ENCODE measurements at places on chromosomes 4 and X. TPM values are rescaled to one million over a fixed set of nuclear protein-coding genes. Genes with fewer than 3 reads are reported as not detected.

DNA sequence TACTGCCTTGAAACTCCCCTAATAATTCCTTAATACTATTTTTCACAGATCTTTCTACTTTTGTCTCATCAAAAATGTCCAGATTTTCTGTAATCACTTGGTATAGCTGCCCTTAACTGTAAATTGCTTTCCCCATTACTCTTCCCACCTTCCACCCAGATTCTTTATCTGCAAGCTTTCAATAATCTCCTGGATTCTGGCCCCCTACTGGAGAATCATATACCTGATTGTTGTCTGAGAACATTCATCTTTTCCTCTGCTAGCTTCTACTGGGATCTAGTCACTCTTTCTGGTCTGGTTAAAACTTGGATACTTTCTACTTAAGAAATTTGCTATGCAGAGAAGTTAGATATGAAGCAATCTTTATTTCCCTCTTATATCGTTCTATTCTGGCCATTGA, 552.6 kb downstream of the PCDH19 start:
- no peaks in the 10 kb centered on the region for H3K36me3 ChIP-seq
- H3K4me1 ChIP-seq = no peaks in the 10 kb centered on the region
- H3K4me3 ChIP-seq = no peak overlapping the region
- H3K27me3 ChIP-seq = no peaks in the 10 kb centered on the region
- DNase-seq = no peak

GRCh38 chr4:72966652-72967051, 102.9 kb downstream of the COX18 start:
- no peak overlapping the region for H3K4me3 ChIP-seq
- no peak for DNase-seq
- no peaks in the 10 kb centered on the region for H3K36me3 ChIP-seq
- H3K27me3 ChIP-seq = no peaks in the 10 kb centered on the region

The CCSER1 gene
- 0.20 TPM for total RNA-seq

The VSIG4 gene
- not detected for total RNA-seq

- no peaks in the 10 kb centered on the region for H3K36me3 ChIP-seq
- DNase-seq = no peak
- no peaks in the 10 kb centered on the region for H3K27me3 ChIP-seq
- H3K4me3 ChIP-seq = no peak overlapping the region
- H3K4me1 ChIP-seq = no peaks in the 10 kb centered on the region
Measured at GRCh38 chrX:45428831-45429230, 228.2 kb upstream of the DIPK2B start.

DNA sequence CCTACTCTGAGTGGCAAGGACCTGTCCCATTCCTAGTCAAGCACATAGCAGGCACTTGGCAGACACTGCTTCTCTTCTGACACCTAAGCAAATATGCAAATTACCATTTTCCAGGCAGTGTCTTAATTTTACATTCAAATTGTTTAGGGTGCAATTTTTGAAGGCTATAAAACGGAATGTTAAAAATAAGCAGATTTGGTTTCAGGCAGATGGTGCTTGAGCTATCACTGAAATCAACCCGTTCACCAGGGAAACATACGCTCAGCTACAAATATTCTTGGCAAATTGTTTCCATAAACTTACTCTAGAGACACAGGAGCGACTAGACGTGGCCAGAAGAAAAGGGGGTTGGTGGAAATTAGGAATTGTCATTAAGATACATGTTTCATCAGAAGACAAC, 45.7 kb downstream of the BEND2 start:
- no peak for DNase-seq
- no peak overlapping the region for H3K27ac ChIP-seq
- no peak overlapping the region for H3K4me3 ChIP-seq
- no peaks in the 10 kb centered on the region for H3K36me3 ChIP-seq

The RAB9B gene
- total RNA-seq = 0.22 TPM

The TMSB15B gene
- 6.3 TPM for total RNA-seq

GRCh38 chr4:86919561-86920223, 15.1 kb upstream of the AFF1 start:
- H3K36me3 ChIP-seq = no peaks in the 10 kb centered on the region
- H3K27me3 ChIP-seq = no peaks in the 10 kb centered on the region
- H3K27ac ChIP-seq = no peak overlapping the region
- H3K4me3 ChIP-seq = no peak overlapping the region

- H3K36me3 ChIP-seq = peaks cover 22% of the 10 kb centered on the region
- H3K4me3 ChIP-seq = no peak overlapping the region
- no peaks in the 10 kb centered on the region for H3K4me1 ChIP-seq
Measured at GRCh38 chr4:6115342-6115741, 85.0 kb downstream of the JAKMIP1 start.

DNA sequence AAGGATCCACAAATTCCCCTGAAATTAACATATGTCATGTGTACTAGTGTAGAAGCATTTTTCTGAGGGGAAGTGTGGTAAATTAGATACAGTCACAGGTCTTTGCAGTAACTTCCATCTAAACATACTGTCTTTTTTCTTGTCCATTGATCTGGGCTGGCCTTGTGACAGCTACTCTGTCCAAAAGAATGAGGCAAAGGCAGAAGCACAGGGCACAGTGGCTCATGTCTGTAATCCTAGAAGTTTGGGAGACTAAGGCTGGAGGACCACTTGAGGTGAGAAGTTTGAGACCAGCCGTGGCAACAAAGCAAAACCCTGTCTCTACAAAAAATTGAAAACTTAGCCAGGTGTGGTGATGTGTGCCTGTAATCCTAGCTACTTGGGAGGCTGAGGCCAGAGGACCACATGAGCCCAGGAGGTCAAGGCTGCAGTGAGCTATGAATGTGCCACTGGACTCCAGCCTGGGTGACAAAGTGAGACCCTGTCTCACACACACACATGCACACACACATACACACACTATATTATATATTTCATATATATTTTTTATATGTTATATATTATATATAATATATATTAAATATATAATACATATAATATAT, 47.6 kb downstream of the HAND2 start:
- DNase-seq = no peak
- H3K27ac ChIP-seq = no peak overlapping the region

The TSPAN5 gene
- total RNA-seq = 21.2 TPM

DNA sequence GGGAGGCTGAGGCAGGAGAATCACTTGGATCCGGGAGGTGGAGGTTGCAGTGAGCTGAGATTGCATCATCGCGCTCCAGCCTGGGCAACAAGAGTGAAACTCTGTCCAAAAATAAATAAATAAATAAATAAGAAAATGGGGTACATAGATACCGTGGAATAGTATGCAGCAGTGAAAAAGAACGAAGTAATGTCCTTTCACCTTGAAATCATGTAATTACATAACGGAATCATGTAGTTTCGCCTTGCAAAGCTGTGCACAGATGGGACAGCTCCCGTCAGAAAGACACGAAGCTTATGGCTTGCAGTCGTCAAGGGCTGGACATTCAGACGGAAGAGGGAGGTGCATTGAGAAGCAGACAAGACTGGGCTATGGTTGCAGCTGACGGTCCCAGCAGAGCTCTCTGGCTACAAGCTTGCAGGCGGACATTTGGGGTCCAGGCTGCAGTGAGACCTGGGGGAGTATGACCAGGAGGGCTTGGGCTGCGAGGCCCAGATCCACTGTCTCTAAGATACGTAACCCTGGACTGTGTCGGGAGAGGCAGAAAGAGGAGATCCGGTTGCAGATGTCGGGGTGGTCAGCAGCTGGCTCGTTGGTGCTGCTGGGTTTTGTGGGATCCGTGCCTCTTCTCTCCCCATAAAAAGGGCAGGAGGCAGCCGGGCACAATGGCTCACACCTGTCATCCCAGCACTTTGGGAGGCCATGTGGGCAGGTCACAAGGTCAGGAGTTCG, 6.2 kb upstream of the P2RY8 start:
- no peaks in the 10 kb centered on the region for H3K27me3 ChIP-seq
- no peak overlapping the region for H3K4me3 ChIP-seq
- no peak for DNase-seq
- H3K4me1 ChIP-seq = no peaks in the 10 kb centered on the region

GRCh38 chrX:108221301-108221864, 129.8 kb downstream of the ATG4A start:
- no peaks in the 10 kb centered on the region for H3K27me3 ChIP-seq
- H3K36me3 ChIP-seq = no peaks in the 10 kb centered on the region

DNA sequence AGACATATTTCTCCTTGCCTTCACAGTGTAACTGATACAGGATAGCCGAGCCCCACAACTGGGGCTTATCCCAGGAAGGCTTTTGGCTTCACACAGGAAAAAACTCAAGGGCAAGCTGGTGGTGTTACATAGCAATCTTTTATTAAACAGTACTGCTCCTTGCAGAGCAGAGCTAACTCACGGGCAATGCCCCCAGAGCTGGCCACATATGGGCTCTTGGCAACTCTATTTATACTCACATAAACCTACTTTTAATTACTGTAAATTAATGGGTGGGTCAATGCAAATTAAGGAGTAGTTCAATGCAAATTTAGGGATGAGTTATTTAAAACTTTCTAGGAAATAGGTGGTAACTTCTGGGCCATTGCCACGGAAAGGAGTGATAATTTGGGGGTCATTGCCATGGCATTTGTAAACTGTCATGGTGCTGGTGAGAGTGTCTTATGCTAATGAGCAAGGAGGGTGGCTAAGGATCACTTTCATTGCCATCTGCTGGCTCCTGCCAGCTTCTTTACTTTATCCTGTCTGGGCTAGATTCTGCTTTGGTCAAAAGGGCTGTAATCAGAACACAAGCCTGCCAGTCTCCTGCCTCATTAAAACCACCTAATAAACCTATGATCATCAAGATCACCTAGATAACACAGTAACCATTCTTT, 288.8 kb downstream of the CENPC start:
- no peaks in the 10 kb centered on the region for H3K27me3 ChIP-seq
- H3K4me3 ChIP-seq = no peak overlapping the region
- no peak overlapping the region for H3K27ac ChIP-seq
- DNase-seq = no peak
- no peaks in the 10 kb centered on the region for H3K36me3 ChIP-seq

DNA sequence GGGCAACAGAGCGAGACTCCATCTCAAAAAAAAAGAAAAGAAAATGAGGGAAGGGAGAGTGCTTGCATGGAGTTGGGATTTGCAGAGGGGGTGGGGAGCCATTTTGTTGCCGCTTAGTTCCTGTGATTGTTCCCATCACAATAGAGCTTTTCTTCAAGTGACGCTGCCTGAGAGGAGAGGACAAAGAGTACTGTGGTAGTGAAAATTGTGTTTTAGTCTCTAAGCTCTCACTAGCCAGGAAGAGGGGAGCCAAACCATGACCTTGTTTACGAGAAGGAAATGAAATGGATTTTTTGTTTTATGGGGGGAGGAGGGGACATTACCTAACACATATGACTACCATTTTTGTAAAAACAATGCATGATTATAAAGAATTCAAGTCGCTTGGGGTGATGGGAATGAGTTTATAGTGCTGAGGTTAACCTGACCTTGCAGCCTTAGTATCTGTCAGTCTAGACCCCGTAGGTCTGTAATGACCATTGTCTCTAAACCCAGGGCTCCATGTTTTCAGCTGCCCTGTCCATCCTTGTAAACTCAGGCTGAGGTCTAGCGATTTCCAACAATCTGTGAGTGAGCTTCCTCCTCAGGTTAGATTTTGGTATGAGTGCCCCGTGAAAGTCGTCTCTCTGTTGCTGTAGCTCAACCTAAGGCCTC, 18.8 kb downstream of the SRD5A3 start:
- H3K4me3 ChIP-seq = no peak overlapping the region
- H3K36me3 ChIP-seq = no peaks in the 10 kb centered on the region
- H3K27me3 ChIP-seq = no peaks in the 10 kb centered on the region
- H3K4me1 ChIP-seq = no peaks in the 10 kb centered on the region

DNA sequence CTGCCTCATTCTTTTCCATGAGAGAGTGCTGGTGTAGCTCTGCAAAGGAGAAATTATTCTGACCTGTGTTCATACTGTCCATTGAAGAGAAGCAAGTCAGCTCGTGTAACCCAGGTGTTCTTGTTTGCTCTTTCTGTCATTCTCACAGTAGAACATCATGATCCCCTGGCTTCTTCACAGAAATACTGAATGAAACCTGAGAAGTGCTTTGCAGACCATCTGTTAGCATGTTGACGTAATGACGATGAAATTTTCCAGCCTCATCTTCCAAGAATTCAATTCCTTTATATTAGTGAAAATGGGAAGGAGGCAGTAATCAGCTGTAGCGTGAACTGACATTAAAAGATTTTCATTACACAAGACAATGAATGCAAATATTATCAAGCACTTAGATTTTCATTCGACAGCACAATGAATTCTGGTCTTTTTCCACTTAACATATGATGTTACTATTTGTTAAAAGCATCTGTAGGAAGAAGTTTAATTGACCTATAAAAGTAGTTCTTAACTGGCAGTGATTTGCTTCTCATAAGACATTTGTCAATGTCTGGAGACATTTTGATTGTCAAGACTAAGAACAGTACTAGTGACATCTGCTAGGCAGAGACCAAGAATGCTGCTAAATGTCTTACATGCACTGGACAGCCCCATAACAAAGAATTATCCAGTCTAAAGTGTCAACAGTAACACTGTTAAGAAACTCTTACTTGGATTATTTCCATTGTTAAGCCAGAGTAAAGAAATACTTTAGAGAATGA, 246.3 kb downstream of the BANK1 start:
- no peak overlapping the region for H3K27ac ChIP-seq
- no peaks in the 10 kb centered on the region for H3K4me1 ChIP-seq
- no peaks in the 10 kb centered on the region for H3K27me3 ChIP-seq
- H3K4me3 ChIP-seq = no peak overlapping the region
- DNase-seq = no peak

DNA sequence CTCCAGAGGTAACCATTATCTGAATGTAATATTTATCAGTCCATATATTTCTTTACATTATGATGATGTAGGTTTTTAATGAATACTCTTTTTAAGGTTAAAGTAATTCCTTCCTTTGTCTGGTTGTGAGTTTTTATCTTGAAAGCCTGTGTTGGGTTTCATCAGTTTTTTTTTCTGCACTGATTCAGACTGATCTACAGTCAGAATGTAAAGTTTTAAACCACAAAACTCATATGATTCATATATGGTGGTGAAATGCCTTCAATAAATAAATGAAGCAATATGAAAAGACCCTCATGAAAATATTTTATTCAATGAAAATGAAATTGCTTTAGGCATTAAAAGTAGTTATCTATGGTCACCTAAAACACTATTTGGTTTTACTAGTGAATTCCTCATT, 47.1 kb downstream of the SORBS2 start:
- no peak overlapping the region for H3K27ac ChIP-seq
- H3K36me3 ChIP-seq = no peaks in the 10 kb centered on the region
- no peak for DNase-seq
- no peaks in the 10 kb centered on the region for H3K27me3 ChIP-seq
- no peak overlapping the region for H3K4me3 ChIP-seq

GRCh38 chrX:69015156-69015555, 150.1 kb downstream of the PJA1 start:
- H3K4me1 ChIP-seq = no peaks in the 10 kb centered on the region
- H3K27me3 ChIP-seq = no peaks in the 10 kb centered on the region
- no peak overlapping the region for H3K4me3 ChIP-seq
- H3K36me3 ChIP-seq = no peaks in the 10 kb centered on the region
- no peak overlapping the region for H3K27ac ChIP-seq

DNA sequence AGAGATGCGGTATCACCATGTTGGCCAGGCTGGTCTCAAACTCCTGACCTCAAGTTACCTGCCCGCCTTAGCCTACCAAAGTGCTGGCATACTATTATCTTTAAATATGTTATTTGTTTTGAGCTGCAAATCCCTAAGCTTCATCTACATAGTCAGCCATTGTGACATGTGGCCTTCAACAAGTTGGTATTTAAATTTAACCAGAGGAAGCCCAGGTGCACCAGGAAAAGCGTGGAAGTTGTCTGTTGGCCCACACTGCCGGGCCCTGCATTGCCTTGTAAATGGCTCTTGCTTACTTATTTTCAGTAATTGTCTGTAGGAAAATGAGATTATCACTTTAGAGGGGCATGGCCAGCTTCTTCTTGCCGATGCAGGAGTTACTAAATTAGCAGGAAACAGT, 6.0 kb downstream of the WWC2 start:
- no peaks in the 10 kb centered on the region for H3K36me3 ChIP-seq
- no peak overlapping the region for H3K4me3 ChIP-seq
- DNase-seq = no peak
- H3K27ac ChIP-seq = no peak overlapping the region

The TASL gene
- 3.2 TPM for total RNA-seq
